ENCODE measurements at places on chromosomes 4 and X.

GRCh38 chr4:149247164-149247563 lies 568.5 kb downstream of the IQCM start:
- no peak for DNase-seq

DNA sequence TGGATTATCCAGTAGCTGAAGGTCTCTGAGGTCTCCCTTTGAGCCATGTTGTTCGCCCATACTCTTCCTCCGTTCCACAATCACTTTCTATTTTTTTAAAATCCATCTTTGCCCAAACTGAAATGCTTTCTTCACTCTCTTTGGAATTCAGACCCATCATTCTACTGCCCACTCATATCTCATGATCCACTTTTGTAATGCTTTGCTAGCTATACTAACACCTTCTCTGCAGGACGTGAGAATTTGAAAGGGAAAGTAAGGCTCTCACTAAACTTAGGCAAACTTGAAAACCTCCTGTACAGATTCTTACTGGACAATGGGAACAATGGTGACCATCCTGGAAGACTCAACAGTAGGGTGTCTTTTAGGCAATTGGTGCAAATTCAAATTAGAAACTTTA lies 8.8 kb upstream of the RTL8A start:
- DNase-seq, result no peak

DNA sequence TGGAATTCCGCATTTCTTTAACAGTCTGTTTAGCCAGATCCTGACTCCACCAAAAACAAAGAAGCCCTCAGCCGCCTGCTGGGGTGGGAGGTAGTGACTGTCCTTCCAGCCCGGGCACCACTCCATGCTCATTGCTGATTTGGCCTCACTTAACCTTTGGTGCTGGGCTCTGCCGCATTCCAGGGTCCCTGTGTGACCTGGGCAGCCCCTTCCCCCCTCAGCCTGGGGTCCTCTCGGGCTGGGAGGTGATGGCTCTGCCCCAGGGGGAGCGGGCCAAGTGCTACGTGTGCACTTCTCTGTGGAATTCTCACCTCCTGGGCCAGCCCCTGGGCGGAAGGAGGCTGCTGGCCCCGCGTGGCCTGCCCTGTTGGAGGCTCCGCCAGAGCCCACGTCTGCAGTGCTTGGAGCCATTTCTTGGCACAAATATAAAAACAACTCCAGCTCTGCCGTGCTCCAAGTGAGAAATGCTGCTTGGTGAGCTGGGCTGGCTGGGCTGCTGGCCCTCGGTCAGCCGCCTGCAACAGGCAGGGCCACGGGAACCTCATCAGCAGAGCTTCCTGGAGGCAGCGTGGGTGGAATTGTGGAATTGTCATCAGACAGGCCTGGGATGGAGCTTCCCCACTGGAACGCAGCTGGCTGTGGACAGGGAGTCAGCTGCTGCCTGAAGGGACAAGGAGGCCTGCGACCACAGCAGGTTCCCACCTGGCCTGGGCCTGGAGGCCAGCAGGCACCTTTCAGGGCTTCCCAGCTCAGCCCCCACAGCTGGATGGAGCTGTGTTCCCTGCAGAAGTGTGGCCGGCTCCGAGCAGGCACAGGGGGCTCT lies 66.0 kb downstream of the TRMT44 start:
- no peak for DNase-seq

DNA sequence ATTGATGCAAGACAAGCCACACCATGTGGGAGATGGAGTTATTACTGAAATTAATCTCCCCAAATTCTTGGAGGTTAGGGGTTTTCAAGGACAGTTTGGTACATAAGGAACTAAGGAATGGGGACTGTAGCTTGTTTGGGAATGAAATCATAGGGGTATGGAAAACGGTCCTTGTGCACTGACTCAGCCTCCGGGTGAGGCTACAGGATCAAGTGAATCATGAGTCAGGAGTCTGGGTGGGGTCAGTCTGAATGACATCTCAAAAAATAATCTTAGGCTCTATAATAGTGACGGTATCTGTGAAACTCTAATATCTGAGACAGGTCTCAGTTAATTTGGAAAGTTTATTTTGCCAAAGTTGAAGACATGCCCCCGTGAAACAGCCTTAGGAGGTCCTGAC lies 128.5 kb upstream of the CYSLTR1 start:
- no peak for DNase-seq

- no peak for DNase-seq
These were observed 151.1 kb downstream of the SLC7A11 start for GRCh38 chr4:138090918-138091676.

- DNase-seq, result no peak
These were observed 22.4 kb downstream of the FAT1 start for GRCh38 chr4:186701273-186701672.

GRCh38 chrX:114800719-114801118 lies 216.7 kb downstream of the IL13RA2 start:
- DNase-seq, result no peak

DNA sequence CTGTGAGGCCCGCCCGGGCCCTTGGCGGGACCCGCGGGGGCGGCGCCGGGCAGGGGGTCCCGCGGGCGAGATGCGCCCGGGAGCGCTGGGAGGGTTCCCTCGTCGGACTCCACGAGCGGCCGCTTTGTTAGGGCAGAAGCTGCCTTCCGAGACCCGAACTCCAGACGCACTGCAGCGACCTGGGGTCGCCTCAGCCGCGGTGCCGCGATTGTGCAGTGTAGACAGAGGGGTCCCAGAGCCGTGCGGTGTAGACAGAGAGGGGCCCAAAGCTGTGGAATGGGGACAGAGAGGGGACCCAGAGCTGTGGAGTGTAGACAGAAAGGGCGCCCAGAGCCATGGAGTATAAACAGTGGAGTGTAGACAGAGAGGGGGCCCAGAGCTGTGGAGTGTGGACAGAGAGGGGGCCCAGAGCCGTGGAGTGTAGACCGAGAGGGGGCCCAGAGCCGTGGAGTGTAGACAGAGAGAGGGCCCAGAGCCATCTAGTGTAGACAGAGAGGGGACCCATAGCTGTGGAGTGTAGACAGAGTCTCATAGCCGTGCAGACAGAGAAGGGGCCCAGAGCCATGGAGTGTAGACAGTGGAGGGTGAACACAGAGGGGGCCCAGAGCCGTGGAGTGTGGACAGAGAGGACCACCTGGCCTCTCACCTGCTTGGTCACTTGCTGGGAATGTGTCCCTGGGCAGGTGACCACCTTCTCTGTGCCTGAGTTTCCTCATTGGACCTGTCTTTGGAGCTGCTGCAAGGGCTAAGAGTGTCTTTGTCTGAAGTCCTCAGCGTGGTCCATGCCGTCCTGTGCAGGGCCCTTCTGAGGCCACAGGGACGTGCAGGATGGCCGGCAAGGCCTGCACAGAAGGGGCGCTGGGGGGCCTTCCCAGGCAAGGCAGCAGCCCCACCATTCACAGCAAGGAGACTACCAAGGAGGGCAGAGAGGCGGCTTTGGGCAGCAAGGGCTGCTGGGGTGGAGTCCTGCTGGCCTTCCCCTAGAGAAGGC lies 875 bp downstream of the RGS12 start:
- no peak for DNase-seq

DNA sequence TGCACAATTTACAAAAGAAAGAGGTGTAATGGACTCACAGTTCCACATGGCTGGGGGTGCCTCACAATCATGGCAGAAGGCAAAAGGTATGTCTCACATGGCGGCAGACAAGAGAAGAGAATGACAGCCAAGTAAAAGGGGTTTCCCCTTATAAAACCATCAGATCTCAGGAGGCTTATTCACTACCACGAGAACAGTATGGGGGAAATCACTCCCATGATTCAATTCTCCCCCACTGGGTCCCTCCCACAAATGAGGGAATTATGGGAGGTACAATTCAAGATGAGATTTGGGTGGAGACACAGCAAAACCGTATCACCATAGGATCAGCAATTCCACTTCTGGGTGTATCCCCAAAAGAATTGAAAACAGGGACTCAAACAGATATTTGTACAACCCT lies 97.5 kb upstream of the STX18 start:
- no peak for DNase-seq

DNA sequence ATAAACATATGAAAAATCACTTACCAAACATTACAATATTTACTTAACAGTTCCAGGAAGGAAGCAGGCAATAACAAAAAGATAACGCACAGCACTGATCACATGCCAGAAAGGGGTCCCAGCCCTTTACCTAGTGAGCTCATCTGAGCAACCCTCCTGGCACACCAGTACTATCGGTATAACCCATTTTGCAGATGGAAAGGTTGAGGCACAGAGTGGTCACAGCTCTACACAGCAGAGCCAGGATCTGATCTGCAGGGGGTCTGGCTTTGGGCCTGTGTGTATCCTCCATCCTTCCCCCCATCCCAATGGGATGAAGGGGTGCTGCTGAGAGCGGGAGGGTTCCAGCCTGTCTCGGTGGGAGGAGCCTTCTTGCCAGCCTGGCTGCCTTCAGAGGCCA lies 5.0 kb downstream of the NSG1 start:
- no peak for DNase-seq

DNA sequence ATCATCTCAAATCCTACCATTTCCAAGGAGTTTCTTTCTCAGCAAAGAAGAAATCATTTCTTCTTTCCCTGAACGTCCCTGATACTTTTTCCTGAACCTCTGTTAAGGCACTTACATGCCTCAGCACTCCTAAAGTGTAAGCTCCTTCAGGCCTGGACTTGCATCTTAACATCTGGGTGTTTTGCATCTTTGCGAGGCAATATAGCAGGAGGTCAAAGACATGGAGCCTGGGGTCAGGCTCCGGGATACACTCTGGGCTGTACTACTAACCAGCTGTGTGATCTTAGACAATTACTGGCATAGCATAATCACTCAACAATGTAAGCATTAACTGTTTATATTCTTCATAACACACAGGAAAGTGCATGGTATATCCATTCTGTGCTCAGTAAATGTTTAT lies 275.5 kb upstream of the BOD1L1 start:
- no peak for DNase-seq

- DNase-seq, result no peak
These were observed 2.9 kb downstream of the ARHGAP4 start for GRCh38 chrX:153922932-153923857.

- DNase-seq, result no peak
These were observed 883.3 kb downstream of the TRIML1 start for GRCh38 chr4:189022440-189023035.

- DNase-seq, result no peak
These were observed 46.8 kb upstream of the BCOR start for GRCh38 chrX:40144576-40144975.

DNA sequence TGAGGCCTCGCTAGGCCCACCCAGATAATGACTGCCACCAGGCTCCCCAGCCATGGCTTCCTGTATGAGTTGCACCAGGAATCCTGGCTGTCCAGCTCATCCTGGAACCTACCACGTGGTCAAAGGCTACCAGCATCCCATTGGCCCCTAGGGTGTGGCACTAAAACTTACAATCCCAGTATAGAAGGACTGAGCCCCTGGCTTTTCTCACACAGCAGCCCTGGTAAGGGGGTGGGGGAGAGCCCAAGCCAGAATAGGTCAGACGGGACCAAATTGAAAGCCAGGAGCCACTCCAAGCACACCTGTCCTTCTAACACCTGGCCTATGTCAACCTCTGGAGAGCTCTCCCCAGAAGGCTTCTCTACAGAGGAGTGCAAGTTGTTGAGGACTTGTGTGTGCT lies 269.3 kb upstream of the AGTR2 start:
- DNase-seq, result no peak

GRCh38 chr4:33924239-33924638 lies 2320.1 kb downstream of the ARAP2 start:
- no peak for DNase-seq

DNA sequence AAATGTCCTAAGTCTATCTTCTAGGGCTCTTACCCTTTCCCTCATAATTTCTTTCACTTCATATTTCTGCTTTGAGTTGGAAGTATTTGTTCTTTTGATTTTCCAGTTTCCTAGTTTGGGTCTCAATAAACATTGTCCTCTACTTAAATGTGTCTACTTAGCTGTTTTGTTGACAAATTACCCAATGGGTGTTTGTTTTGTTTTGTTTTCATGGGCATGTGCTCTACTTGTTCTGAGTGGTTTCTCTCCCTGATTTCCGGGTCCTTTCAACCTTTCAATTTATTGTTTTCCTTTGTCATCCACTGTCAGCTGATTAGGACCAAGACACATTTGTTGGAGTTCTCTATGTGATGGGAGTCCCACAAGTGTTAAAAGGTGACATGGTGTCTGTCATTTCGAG lies 1181.4 kb downstream of the RPA4 start:
- DNase-seq, result no peak

DNA sequence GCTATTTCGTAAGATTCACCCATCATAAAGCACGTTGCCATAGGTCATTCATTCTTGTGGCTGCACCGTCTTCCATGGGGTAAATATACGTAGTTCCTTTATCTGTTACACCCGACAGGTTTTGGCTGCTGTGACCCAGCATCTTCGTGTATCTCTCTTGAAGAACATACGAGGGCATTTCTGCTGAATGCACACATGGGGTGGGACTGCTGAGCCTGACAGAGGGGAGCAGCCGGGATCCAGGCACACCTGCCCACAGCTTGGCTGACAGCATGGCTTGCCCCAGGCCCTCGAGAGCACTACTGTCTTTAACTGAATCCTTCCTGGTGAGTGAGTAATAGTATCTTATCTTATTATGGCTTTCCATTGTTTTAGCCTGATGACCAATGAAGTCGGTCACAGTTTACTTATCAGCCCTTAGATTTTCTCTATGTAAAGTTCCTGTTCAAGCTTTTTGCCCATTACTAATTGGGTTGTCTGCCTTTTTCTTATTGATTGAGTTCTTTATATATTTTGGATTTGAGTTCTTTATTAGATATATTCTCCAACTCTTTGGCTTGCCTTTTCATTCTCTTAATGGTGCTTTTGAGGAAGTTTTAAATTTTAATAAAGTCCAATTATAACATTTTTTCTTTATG lies 45.0 kb upstream of the MXD4 start:
- no peak for DNase-seq

GRCh38 chr4:52716364-52717151 lies 34.7 kb downstream of the ERVMER34-1 start:
- no peak for DNase-seq

- no peak for DNase-seq
These were observed 131.6 kb upstream of the STIM2 start for GRCh38 chr4:26729027-26729426.

DNA sequence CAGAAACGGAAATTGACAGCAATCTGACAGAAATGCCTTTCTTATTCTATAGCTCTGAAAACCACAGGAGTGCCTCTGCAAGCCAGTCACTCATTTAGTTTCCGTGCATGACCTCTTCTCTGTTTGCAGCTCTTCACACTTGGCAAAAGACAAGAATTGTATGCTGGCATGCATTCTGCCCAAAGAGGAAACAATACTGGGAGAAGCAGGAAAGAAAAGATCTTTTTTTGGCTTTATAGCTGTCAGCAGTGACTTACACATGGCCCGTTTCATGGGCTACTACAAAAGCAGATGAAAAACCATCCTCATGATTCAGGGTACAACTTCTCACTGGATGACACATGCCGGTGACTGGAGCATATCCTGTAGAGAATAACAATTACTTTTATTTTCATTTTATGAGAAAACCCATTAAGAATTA lies 249.4 kb downstream of the ADAMTS3 start:
- no peak for DNase-seq

DNA sequence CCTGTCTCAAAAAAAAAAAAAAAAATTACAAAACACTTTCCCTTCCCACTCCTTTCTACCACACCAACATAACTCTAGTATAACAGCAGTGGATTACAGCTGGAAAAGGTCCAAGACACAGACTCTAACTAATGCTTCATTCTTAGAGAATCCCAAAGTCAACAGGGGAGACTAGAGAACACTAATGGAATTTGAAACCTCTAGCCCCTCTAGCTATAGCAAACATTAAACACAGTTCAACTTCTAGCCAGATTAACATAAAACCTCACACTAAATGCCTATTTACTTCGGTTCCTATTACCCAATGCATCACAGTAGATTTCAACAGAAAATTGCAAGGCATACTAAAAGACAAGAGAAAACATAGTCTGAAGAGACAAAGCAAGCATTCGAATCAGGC lies 10.5 kb upstream of the DHX15 start:
- no peak for DNase-seq

- DNase-seq, result no peak
These were observed 159.8 kb downstream of the FAM13A start for GRCh38 chr4:88897180-88897579.

Measured in CD4-positive, alpha-beta T cell treated with Interleukin-4 for 4 hours (primary cell).